Motor neuron (in vitro differentiated cells): ENCODE measurements at places on chromosomes 11 and 22.

GRCh38 chr11:129040934-129041333, 98.3 kb upstream of the TP53AIP1 start:
- no peak for ATAC-seq

- ATAC-seq, result no peak
These were observed 155.0 kb upstream of the TIMP3 start for GRCh38 chr22:32646476-32646875.

- ATAC-seq, result peak; percentile 93
These were observed 32.4 kb upstream of the NAV2 start for GRCh38 chr11:19679952-19680828.

DNA sequence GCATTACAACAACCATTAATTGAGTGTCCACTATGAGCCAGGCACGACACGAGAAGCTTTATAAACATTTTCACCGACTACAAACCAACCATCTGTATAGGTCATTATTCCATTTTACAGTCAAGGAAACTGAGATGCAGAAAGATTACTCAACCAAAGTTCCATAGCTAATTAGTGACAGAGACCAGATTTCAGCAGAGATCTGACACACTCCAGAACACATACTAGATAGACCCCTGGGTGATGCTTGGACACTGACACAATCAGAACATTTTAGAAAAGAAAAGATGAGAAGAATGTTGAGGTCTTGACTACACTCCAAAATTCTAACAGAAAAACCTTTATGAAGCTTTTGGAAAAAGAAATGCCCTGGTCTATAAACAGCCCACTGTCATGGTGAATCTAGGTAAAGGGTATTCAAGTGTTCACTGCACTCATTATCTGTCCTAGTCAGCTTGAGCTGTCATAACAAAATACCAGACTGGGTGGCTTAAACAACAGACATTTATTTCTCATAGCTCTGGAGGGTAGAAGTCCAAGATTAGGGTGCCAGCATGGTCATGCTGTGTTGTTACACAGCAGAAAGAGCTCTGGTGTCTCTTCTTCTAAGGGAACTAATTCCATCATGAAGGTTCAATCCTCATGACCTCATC, 89.0 kb downstream of the RELT start:
- no peak for ATAC-seq

DNA sequence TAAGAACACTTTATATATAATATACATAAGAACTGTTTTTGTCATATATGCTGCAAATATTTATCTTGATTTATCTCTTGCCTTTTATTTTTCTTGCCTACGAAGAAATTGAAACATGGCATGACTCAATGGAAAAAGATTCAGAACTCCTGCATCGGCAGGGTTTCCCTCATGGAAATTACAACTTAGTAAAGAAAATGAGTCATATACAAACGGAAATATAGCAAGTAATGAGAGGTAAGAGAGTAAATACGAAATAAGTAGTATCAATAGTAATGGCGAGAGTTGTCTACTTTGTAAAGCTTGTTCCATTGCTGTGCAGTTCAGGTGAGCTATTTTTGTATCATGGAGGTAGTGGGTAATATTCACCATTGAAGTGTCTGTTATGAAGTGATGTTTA, 350.4 kb downstream of the DDX10 start:
- ATAC-seq, result no peak
